Stimulated activated CD4-positive, alpha-beta T cell treated with anti-CD3 and anti-CD28 coated beads, Interleukin-2, amount 100 ng/mL, for 48 hours (primary cell): ENCODE measurements at places on chromosomes 12 and 14.
A peak's percentile ranks its signal among the peaks of the same experiment; 100 is the strongest.

- DNase-seq: no peak
Measured at GRCh38 chr12:79549531-79550271, 141.1 kb downstream of the PAWR start.

- no peak for DNase-seq
Measured at GRCh38 chr14:99356031-99356608, 84.1 kb upstream of the BCL11B start.

DNA sequence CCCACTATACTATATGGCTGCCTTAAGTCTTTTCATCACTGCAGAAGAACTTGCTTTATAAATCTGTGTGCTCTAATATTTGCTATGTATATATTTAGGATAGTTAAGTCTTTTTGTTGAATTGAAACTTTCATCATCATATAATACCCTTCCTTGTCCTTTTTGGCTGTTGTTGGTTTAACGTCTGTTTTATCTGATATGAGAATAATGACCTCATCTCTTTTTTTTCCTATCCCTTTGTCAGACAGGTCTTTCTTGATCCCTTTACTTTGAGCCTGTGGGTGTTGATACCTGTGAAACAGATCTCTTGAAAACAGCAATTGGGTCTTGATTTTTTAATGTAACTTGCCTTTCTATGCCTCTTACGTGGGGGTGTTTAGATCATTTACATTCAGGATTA is 316.3 kb downstream of the TMTC2 start:
- no peak for DNase-seq

DNA sequence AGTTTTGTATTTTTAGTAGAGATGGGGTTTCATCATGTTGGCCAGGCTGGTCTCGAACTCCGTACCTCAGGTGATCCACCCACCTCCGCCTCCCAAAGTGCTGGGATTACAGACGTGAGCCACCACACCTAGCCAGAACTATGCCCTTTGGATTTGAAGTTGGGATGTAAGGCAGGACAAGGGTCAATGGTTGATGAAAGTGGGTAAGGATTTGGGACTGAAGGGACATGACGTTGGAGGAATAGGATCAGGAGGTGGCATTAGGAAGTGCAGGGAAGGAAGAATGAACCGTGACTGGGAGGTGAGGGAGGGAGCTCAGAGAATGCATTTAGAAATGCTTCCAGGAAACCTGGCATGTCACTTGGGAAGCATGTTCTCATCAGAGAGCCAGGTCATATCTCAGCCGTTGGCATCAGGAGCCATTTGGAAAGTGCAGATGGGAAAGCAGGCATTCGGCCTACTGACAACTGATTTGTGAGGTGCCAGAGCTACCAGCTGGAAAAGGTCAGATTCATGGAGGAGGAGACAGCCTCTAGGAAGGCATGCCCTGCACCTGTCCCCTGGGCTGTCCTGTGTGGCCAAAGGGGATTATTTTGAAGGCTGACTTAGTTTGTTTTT is 2.2 kb downstream of the CRADD start:
- no peak for DNase-seq

DNA sequence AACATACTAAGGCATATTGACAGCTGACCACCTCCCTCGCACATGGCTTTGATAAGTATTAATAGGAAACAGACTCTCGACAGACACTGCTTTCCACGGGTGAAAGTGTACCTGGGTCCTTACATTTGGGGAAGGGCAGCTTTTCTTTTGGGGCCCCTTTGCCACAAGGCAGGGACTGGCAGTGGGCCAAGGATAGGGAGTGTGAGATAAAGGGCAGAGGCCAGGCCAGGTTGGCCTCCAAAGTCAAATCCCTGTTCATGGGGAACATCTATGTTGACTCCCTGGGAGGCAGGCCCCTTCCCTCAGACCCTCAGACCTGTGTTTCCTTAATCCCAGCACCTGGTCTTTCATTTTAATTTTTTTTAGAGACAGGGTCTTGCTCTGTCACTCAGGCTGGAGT is 19.4 kb upstream of the FBXO21 start:
- no peak for DNase-seq

DNA sequence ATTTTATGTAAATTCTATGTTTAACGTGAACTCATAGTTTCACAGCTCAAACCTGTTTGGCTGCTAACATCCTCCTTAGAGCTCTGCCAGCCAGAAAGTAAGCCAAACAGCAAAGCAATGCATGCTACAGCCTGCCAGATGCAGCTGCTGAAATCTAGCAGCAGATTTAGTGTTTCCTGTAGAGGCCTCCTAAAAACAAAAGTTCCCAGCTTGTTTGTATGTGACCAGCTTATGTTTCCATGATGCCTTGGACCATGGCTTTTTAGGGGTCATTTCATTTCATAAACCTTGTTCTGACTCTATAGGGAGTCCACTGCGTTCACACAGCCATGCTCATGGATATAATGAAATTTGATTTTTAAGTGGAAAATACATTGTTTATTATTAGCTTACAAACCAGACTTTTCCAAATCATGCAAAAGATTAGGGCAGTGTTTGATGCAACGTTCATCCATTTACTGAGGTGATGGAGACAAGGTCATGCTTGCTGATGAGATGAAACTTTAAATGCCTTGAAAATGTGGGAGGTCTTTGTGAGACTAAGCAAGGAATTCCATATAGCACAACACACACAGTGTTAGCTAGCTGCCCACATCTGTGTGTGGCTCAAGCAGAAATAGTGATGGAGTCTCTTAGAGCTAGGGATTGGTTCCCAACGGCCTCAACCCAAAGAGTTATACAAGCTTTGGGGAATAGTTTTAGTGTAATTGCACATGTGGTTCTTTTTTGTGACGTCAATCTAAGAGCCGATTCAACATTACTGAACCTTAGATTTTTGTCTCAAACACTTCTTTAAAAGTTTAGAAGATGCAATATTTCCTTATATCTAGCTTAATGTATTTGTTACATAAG is 157.5 kb upstream of the LRIG3 start:
- no peak for DNase-seq

GRCh38 chr12:46219877-46220655 is 48.8 kb downstream of the SLC38A1 start:
- DNase-seq: peak; percentile 44

DNA sequence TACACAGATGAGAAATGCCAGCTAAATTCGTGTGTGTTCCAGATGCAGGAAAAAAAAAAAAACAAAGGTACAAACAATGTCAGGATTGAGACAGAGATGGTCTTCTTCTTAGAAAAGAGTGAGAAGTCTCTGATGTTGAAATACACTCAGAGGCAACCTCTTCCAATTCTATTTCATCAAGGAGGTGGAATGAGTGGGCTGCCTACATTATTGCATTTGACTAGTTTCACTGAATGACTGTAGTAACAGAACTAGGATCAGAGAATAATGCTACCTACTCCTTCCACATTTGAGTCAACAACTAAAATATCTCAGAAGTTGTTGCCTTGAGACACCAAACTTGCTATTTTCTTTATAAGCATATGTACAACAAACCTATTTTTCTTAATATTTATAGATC is 1332.2 kb upstream of the FLRT2 start:
- DNase-seq: no peak

DNA sequence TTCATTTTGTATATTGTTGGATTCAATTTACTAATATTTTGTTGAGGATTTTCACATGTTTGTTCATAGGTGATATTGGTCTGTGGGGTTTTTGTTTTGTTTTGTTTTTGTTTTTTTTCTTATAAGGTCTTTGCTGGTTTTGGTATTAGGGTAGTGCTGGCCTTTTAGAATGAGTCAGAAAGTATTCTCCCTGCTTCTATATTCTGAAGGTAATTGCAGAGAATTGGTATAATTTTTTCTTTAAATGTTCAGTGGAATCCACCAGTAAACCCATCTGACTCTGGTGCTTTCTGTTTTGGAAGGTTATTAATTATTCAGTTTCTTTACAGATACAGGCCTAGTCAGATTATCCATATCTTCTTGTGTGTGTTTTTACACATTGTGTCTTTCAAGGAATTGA is 8.9 kb downstream of the TOGARAM1 start:
- no peak for DNase-seq

DNA sequence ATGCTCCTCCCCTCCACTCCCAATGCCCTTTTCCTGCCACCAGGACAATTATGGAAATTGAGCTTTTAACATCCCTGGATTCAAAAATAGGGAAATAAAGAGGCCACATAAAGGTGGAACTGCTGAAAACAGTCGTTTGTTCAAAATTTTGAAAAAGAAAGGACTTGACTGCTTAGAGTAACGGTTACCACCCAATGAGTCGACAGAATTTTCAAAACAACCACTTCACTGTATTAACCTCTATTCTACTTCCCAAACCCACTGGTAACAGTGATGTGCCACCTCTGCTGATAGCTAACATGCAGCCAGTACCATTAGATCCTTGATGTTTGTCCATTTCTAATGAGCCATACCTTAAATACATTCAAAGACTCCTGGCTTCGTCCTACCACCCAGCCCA is 4.9 kb downstream of the ST8SIA1 start:
- no peak for DNase-seq

- DNase-seq: no peak
Measured at GRCh38 chr14:101957406-101958234, 6.8 kb upstream of the DYNC1H1 start.

- DNase-seq: no peak
Measured at GRCh38 chr14:92414690-92415445, 91.9 kb downstream of the SLC24A4 start.

DNA sequence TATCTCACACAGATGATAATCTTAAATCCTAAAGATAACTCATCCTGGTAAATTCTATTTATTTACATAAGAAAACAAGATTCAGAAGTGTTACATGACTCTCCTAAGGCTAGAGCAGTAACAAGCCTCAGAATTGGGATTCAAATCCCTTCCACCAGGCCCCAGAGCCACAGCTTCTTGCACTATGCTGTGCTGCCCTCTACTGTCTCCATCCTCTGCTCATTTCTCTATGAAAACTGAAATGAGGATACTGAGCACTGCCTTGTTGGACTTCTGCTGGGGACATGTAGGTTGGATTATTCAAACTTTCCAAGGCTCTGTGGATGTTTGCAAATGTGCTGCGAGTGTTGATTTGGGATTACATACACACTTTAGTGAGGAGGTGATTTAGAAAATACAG is 23.5 kb upstream of the C12orf50 start:
- DNase-seq: no peak
